ENCODE measurements at places on chromosomes 2 and 18. TPM values are rescaled to one million over a fixed set of nuclear protein-coding genes. Genes with fewer than 3 reads are reported as not detected.

- DNase-seq = no peak
Observed at GRCh38 chr2:96146153-96146880, 1.1 kb upstream of the DUSP2 start.

GRCh38 chr2:134657650-134658250 is 61.0 kb downstream of the TMEM163 start:
- peak; percentile 44 for DNase-seq

ERBB4 gene
- total RNA-seq = 1.6 TPM

DNA sequence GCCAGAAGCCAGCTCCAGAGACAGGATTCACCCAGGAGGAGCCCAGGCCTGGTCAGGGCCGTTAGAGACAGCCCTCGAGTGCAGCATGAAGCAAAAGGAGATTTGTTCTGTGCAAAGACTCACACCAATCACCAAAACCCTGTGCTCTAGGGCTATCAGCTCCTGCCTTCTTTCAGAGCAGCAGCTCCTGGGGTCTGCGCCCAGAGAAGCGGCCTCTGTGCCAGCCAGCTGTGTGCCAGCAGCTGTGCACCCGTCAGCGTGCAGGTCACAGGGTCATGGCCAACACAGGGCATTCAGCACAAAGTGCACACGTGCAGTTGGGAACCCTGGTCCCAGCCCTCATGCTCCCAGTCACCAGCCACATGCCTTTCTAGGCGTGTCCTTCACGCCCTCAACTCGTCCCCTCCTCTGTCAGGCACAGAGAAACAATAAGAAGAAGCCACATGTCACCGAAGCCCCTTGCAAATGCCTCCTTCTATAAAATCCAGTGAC is 49.3 kb downstream of the ZNF516 start:
- no peak for DNase-seq

NDC80 gene
- total RNA-seq = not detected

DNA sequence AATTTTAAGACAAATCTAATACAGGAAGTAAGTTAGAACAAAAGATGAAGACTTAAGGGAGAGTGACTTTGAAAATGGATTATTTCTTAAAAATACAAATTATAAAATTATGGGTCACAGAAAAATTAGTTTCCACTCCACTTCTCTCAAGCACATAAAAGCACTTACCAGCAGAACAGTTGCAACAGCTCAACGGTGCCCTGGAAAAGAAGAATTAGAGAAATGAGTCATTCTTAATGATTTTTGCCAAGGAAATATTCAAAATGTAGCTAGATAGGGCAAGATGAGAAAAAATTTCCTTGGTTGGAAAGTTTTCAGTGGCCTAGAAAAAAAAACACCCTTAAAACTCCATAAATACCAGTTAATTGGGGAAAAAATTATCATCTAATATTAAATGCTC is 2185.6 kb upstream of the CELF4 start:
- DNase-seq = no peak

- peak; percentile 5 for DNase-seq
Observed at GRCh38 chr18:47883771-47884413, 46.6 kb downstream of the SMAD2 start.

DNA sequence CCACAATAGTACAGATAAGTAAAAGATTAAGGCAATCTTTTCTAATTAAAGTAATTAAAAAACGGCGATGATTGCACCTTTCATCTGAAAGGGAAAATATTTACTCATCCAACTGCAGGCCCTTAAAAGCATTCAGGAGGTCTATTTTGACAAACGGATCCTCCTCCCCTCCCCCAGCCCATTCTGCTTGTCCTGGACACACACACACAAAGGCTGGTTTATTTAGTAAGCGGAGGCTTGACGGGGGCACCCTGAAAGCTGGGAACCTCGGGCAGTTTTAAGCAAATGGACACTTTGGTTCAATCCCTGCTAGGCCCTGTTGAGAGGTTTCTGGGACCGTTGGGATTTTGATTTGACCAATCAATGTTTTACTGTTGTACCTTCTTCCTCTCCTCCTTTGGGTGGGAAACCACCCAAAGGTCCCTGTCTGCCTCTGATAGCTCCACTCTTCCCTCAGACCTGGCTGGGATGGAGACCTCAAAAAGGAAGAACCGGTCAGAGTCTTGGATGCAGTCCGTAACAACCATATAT is 135.8 kb upstream of the HAAO start:
- DNase-seq = no peak

DNA sequence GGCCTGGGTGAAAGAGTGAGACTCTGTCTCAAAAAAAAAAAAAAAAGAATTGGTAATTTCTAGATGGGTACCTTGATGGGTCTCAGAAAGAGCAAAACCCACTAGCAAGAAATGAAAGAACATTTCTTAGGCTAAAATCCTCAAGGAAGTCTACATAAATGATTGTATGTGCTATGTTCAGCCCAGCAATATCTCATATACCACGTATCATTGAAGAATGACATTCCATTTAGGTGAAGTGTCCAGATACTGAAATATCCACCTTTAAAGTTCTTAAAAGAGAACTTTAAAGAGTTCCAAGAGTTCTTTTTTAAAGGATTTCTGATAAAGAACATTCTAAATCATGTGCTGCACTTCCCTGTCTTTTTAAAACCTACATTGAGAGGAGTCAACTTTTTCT is 19.2 kb downstream of the NRP2 start:
- no peak for DNase-seq

GRCh38 chr2:9830685-9831410 is 12.4 kb upstream of the TAF1B start:
- DNase-seq = peak; percentile 51

DARS1 gene
- total RNA-seq = 29.3 TPM

CTAGE1 gene
- total RNA-seq = not detected

PPP1R1C gene
- not detected for total RNA-seq

DNA sequence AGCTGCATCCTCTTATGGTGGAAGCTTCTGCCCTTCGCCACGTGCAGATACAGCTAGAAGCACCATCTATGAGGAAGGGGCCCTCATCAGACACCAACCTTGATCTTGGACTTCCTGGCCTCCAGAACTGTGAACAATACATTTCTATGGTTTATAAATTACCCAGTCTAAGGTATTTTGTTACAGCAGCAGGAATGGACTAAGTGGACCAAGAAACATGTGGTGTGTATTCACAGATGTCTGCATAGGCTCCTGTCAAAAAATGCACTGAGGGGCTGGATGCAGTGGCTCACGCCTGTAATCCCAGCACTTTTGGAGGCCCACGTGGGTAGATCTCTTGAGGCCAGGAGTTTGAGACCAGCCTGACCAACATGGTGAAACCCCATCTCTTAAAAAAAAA is 57.5 kb downstream of the STPG4 start:
- no peak for DNase-seq

DNA sequence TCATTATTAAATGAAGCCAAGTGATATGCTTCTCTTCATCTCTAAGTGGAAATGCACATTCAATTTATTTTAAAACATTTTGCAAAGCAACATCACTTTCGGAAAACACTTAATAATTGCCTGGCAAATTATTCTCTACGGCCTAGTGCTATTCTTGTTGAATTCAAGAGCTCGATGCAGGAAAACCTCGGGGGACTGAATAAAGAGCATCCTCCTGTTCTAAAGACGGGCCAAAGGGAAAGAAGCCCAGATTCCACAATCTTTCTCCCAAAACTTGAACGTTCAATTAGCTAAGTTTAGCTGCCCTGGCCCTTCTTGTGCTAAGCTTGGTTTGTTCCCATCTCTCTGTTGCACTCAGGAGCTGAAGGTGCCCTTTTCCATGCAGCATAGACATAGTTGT is 23.2 kb upstream of the SEH1L start:
- no peak for DNase-seq

Measured in body of pancreas (tissue), 4 donors.